Testis (tissue), 5 donors: ENCODE measurements at places on chromosomes 5 and 9. TPM values are rescaled to one million over a fixed set of nuclear protein-coding genes. Genes with fewer than 3 reads are reported as not detected.

DNA sequence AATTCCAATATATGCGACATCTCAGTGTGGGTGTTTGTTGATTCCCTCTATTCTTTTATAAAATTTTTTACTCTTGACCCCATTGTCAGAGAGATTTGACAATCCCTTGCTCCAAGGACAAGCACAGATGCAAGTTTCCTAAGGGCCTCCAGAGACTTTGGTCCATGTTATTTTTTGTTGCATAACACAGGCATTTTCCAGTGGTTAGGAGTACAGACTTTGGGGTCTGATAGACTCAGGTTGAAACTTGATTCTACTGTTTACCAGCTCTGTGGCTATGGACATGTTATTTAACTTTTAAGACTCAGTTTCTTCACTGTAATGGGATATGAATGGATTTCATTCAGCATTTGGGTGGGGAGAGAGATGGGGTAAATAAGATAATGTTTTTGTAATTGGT lies 361.3 kb downstream of the ENC1 start:
- no peak overlapping the region for H3K4me3 ChIP-seq
- no peak overlapping the region for H3K27ac ChIP-seq
- peaks cover 13% of the 10 kb centered on the region for H3K4me1 ChIP-seq
- H3K27me3 ChIP-seq: no peaks in the 10 kb centered on the region
- H3K36me3 ChIP-seq: no peaks in the 10 kb centered on the region

The RBM22 gene
- total RNA-seq: 37.7 TPM

The CA9 gene
- total RNA-seq: 11.0 TPM

The KLHL3 gene
- 35.0 TPM for total RNA-seq

The PCDHB9 gene
- total RNA-seq: 8.7 TPM

DNA sequence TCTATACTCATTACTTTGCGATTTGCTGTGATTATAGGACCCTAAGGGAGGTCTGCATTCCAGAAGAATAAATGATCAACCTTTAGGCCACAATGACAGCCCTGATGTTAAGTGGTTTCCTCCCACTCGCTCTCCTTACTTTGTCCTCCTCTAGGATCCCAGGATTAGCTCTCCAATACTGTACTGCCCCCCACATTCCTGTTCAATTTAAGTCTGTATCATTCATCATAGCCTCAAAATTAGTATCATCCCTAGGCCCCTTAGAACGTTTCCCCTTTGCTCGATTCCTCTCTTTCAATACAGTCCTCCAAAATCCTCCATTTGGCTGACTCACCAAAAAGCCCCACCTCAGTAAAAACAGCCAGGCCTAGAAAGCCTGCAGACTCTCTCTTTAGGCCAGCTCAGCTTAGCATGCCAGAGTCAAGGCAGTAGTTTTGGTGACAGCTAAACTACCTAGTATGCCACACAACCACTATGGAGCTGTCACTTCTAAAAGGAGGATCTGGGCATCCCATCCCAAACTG lies 24.4 kb downstream of the RNF145 start:
- no peak for DNase-seq
